NCI-H1092 (cell line): ENCODE measurements at places on chromosomes 7 and 10.

DNA sequence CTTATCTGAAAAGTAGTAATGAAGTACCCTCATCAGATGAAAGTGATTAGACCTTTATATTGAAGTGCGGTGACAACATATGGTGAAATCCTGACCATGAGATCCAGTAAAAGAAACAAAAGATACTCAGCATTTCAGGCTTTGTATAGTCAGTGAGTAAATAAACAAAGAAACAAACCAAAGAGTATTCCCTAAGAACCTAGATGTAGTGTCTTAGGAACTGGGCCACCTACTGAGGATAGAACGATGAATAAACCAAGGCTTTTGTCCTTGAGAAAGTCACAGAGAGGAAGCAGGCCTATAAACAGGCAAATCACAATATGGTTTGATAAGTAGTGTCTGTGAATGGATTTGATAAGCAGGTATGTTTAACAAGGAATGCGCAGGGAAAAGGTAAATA lies 46.2 kb downstream of the ZNF277 start:
- DNase-seq, result no peak

DNA sequence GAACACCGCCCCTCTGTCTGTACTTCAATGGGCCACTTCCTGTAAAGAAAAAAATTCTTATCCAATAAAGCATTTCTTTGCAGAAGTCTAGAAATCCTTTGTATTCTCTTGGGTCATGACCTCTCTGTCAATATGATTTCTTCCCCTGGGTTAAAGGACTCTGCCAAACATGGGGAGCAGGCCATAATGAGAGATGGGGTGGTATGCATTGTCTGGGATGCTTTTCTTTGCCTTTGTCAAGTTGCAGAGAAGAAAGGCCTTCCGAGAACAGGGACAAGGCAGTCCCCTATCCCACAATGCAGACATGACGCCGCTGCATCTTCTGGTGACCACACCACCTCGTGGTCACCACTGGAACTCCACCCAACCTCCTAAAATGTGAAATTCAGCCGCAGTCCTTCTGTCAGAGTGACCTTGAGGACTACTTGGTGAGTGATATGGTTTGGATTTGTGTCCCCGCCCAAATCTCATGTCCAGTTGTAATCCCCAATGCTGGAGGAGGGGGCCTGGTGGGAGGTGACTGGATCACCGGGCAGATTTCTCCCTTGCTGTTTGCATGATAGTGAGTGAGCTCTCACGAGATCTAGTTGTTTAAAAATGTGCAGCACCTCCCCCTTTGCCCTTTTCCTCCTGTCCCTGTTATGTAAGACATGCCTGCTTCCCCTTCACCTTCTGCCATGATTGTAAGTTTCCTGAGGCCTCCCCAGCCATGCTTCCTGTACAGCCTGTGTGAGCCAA lies 15.2 kb upstream of the FRMPD2 start:
- peak; percentile 11 for DNase-seq

DNA sequence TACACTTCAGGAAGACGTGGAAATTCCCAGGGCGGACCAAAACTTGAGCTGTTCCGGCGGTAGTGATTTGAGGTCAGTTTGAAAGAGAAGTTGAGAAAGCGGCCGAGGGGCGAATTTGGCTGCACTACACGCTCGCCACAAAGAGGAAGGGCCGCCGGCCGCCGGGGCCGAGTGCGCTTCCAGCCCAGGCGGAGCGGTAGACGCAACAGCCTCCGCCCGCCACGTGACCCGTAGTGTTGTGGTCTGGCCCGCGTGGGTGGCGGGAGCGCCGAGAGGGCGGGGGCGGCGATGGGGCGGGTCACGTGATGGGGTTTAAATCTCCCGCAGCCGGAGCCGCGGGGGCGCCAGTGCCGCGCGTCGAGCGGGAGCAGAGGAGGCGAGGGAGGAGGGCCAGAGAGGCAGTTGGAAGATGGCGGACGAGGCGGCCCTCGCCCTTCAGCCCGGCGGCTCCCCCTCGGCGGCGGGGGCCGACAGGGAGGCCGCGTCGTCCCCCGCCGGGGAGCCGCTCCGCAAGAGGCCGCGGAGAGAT lies at the start of gene SIRT1:
Gene SIRT1, plus strand, starts transcription at position 344 of the 529 bp plus-strand sequence. Its CDS starts 66 bp downstream, at position 410.
- peak; percentile 80 for DNase-seq

DNA sequence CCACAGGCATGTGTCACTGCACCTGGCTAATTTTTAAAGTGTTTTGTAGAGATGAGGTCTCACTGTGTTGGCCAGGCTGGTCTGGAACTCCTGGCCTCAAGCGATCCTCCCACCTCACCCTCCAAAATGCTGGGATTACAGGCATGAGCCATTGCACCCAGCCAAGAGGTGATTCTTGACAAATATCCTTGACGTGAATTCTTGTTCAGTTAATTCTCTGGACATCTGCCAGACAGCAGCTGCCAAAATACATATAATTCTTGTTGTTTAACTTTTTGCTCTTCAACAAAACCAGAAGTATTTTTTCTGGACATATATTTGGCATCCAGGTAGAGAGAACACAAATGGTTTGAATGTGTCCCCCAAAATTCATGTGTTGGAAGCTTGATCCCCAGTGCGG lies 3.2 kb downstream of the ACADSB start:
- DNase-seq, result no peak

GRCh38 chr10:32990811-32991210 lies 32.8 kb upstream of the ITGB1 start:
- DNase-seq, result no peak

DNA sequence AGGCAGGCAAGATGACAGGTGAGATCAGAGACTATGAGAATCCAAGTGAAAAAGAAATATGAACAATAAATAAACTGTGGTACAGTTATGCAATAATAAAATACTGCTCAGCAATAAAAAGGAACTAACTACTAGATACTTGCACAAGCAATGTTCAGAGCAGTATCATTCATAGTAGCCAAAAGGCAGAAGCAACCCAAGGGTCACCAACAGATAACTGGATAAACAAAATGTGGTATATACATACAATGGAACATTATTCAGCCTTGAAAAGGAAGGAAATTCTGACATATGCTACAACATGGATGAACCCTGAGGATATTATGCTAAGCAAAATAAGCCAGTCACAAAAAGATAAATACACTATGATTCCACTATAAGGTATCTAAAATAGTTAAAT lies 76.9 kb upstream of the KCNIP2 start:
- no peak for DNase-seq

GRCh38 chr7:64774204-64774842 lies 19.9 kb upstream of the ZNF138 start:
- no peak for DNase-seq

- no peak for DNase-seq
Observed at GRCh38 chr10:101238732-101239105, 9.5 kb upstream of the LBX1 start.

GRCh38 chr7:105691082-105691679 lies 109.9 kb upstream of the EFCAB10 start:
- DNase-seq, result no peak

DNA sequence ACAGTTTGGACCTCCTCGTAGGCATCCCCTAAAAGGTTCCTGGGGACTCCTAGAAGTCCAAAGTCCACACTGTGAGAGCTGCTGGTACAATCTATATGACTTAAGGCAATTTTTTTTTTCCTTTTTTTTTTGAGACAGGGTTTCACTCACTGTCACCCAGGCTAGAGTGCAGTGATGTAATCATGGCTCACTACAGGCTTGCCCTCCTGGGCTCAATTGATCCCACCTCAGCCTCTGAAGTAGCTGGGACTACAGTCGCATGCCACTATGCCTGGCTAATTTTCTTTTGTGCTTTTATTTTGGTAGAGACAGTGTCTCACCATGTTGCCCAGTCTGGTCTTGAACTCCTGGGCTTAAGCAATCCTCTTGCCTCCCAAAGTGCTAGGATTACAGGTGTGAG lies 4.6 kb upstream of the SPOCK2 start:
- DNase-seq, result no peak

- no peak for DNase-seq
Observed at GRCh38 chr7:99253369-99253768, 19.3 kb upstream of the MYH16 start.

DNA sequence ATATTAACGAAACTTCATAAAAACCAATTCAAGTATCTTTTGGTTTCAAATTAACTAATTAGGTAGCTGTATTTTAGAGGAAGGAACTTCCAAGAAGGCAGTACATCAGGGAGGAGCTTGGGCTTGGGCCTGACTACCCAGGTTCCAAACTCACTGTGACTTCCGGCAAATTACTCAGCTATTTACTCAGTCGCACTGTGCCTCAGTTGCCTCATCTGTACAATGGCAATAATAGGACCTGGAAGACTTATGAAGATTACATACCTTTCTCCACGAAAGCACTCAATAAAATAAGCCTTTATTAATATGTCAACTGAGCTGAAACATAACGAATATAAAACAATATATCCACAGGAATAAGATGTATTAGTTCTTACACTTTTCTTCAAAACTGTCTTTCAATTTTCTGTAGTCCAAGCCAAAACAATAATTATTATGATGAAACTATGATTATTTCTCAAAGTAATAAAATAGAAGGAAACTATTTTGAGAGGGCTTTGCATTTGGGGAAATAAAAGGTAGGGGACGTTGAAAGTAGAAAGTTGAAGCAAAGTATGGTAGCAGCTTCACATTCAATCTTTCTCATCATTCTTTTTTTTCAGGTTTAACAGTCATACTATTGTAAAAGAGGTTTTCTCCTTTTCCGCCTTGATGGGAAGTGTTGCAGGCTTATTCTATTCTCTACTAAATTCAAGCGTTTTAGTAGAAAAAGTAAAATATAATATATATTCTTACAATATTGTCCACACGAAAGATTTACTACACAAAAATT lies 10.5 kb upstream of the EBLN1 start:
- no peak for DNase-seq

DNA sequence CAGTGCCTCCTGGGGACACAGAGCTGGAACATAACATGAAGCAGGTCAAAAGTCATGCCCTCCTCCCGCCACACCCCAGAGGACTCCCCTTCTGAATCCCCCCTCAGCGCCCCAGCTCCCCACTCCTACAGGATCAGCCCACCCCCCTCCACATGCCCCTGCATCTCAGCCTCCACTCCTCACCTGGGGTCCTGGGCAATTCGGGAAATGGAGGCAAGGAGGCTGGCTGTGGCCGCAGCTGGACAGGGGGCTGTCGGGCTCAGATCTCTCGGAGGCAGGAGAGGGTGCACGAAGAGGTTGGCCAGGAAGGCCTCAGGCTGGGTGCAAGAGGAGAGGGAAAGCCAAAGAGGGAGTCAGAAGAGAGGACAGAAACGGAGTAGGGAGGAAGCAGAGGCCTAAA lies 7.8 kb downstream of the ATG9B start:
- no peak for DNase-seq

GRCh38 chr10:44828508-44829142 lies 82.5 kb upstream of the TMEM72 start:
- DNase-seq, result no peak

GRCh38 chr10:95567903-95568630 lies 6.9 kb upstream of the SORBS1 start:
- no peak for DNase-seq

GRCh38 chr10:95181726-95182125 lies 12.3 kb upstream of the ACSM6 start:
- DNase-seq, result no peak

- no peak for DNase-seq
Observed at GRCh38 chr7:85520175-85520574, 333.3 kb upstream of the SEMA3D start.

GRCh38 chr10:5411941-5412276 lies 448 bp upstream of the NET1 start:
- DNase-seq, result no peak

DNA sequence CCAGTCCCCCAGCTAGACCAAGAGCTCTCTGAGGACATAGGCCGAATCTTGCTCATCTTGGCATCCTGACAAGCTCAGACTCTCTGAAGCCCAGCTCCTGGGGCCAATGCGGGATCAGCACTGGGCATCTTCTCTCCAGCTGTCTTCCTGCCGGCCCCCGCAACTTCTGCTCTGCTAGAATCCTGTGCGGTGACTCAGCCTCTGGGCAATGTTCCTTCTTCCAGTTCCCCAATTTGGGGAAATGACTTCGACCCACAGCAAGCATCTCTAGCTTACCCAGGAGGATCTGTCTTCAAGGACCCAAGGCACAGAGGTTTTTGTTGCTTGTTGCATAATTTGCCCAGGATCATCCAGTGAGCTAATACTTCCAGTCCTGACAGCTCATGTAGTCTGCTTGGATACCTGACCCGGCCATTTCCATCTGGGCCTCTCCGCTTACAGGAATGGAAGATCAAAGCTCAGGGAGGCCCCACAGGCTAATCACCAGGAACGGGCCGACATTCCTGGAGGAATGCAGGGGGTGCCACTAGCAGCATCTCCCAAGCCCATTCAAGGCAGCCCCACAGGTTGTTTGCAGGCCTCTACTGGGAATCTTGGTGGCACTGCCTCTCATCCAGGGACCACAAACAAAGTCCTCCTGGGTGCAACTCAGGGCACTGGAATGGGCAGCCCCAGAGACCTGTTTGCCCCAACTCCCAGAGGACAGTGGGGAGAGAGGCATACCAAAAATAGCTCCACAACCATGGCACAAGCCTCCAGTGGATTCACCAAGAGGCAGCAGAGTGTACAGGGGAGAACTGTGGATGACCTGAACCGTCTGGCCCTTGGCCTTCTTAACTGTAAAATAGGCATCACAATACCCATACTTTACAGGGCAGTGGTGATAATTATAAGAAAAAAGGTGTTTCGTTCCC lies 151.9 kb downstream of the NEURL1 start:
- DNase-seq, result no peak

DNA sequence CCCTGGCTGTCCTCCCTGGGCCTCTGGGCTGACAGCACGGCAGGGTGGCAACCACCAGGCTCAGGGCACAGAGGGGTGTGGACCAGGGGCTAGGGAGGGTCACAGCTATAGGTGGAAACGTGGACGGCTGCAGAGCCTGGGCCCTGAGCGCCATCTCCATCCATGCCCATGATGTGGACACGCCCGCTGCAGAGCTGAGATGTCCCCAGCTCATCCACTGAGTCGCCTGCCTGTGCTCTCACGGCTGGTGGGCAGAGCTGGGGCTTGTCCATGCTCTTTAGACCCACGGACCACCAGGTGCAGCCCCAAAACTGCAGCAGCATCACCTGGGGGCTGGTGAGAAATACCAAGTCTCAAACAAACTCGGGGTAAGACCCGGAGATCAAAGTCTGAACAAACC lies 16.1 kb downstream of the TECPR1 start:
- no peak for DNase-seq

DNA sequence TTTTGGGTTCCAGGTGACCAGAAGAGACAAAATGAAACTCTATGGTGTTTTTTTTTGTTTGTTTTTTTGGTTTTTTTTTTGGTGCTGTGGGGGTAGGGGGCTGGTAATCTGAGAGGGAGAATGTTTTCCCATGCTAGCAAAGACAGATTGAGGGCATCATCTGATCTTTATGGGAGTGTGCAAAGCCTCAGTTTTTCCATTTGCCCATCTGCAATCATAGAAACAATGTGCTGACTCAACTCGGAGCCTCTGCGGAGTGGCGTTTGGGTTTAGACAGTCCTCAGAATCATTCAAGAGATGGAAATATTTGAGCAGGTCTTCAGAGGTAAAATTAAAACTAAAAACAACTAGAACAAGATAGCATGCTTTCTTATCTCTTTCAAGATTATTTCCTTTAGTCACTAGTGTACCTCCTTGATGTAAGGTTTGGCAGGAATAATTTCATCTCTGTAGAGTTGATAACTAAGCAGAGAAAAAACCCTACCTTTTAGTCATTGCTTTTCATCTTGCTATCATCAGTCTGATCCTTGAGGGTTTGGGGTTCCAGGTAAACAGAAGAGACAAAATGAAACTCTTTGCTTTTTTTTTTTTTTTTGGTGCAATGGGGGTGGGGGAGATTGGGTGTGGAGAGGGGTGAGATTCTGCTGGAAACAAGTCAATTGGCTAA lies 18.0 kb downstream of the CNNM2 start:
- no peak for DNase-seq

- DNase-seq, result no peak
Observed at GRCh38 chr7:100091411-100092181, 2.8 kb downstream of the COPS6 start.

- no peak for DNase-seq
Observed at GRCh38 chr7:69186974-69187373, 411.3 kb upstream of the AUTS2 start.
